Osteoblast (primary cell): ENCODE measurements at places on chromosomes 5 and 9.

- no peak for DNase-seq
Observed at GRCh38 chr5:122237906-122238305, 74.1 kb upstream of the SNCAIP start.

DNA sequence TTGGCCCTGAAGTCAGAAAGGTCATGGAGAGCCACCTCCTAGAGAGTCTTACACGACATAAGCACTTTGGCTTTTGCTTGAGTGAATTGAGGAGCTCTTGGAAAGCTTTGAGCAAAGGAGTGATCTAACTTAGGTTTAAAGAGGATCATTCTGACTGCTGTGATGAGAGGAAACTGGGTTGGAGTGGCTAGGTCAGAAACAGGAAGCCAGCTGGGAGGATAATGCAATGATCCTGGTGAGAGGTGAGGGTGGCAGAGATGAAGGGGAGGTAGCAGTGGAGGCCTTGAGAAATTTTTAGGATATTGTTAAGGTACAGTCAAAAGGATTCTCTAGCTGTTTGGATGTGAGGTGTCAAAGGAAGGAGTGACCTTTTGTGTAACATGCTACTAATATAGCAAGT lies 32.2 kb upstream of the ROPN1L start:
- no peak for DNase-seq

- DNase-seq: peak; percentile 57
Observed at GRCh38 chr9:70924895-70925547, 196.4 kb downstream of the TRPM3 start.

DNA sequence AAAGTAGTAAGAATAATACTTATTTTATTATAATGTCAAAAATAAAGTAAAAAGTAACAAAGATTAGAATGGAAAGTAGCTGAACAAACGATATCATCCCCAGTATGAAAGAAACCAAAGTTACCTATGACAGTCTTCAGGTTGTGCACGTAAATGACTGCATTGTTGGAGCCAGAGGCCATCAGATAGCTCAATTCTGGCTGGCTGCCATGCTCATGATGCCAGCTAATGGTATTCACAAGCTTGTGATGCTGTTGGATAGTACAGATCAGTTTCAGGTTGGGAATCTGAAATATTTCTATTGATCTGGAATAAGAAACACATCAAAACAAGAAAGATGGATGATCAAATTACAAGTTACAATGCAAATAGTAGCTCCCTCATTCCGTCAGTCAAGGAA lies 21.1 kb downstream of the GEMIN5 start:
- DNase-seq: no peak

GRCh38 chr9:130332384-130332926 lies 66.9 kb downstream of the HMCN2 start:
- DNase-seq: no peak

- no peak for DNase-seq
Observed at GRCh38 chr9:591292-591691, 250.2 kb upstream of the DMRT1 start.

DNA sequence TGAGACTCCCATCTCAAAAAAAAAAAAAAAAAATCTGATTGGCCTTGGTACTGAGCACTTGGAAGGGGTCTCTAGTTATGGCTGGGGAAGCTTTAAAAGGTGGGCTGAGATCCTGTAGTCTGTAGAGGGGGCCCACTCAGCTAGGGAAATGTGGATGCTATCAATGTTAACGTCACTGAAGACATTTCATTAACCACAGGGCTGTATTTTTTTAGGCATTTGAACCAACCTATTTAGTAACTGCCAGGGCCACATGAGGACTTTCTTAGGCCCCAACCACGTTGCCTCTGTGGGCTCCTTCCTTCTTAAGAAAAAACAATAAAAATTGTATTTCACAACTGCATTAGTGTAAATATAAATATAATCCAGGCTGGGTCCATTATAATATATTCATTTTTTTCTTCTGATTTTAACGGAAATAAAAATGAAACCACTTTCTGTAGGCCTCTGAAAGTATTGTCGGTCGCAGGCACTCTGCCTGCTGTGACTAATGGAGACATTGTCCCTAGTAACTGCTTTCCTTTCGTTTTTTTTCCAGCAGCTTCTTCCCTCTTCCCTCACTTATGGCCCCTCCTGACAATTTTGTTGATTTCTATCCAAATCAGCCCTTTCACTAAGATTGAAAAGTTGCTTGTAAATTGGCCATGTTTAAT lies 71.6 kb downstream of the GCNT1 start:
- peak; percentile 90 for DNase-seq

GRCh38 chr9:104173067-104173466 lies 79.0 kb downstream of the SMC2 start:
- no peak for DNase-seq

DNA sequence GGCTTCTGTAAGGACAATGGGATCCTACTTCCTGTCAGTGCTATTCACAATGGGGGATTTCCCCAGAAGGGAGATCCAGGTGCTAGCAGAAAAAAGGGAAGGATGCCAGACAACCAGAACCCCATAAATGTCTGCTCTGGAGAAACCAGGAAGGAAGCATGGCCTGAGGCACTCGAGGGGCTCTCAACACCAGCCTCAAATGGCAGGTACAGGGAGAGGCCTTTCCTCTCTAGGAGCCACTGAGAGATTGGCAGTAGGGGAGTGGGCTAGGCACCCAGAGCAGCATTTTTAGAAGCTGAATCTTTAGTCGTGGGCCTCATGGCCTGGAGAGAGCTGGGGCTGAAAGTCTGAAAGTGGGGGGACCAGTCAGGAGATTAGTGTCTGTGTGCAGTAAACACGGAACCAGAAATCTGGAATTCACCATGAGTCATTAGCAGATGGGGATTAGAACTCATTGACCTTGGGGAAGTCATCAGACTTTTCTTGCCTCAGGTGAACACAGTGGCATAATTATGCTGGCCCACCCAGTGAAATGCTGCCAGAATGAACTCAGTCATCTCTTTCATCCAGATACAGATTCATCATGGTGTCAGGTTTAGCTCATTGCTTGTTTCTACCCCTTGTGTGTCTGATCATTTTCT lies 28.3 kb downstream of the ARHGEF28 start:
- no peak for DNase-seq

DNA sequence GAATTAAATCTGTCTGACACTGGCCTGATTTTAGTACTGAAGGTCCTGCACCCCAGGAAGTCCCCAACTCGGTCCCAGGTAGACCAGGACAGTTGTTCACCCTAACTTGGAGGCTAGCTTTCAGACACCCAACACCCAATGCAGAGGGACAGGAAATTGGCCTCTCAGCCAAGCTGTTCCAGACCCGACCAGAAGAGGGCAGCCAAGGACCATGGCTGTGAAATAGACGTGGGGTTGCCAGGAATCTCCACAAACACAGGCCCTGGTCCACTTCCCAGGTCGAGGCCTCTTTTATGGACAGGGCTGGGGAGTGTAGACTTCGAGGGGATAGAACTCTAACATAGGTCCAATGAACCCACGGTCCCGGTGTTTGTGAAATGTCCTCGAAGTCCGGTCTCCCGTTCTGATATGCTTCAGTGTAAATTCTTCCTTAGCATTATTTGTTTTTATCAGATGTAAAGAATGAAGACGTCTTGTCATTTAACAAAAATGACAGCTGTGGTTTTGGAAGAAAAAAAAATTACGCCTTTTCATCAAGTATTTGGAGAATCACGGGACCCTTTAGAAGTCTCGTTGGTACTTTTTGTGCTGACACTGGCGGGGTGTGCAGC lies 260.3 kb upstream of the ADAMTS16 start:
- peak; percentile 94 for DNase-seq

DNA sequence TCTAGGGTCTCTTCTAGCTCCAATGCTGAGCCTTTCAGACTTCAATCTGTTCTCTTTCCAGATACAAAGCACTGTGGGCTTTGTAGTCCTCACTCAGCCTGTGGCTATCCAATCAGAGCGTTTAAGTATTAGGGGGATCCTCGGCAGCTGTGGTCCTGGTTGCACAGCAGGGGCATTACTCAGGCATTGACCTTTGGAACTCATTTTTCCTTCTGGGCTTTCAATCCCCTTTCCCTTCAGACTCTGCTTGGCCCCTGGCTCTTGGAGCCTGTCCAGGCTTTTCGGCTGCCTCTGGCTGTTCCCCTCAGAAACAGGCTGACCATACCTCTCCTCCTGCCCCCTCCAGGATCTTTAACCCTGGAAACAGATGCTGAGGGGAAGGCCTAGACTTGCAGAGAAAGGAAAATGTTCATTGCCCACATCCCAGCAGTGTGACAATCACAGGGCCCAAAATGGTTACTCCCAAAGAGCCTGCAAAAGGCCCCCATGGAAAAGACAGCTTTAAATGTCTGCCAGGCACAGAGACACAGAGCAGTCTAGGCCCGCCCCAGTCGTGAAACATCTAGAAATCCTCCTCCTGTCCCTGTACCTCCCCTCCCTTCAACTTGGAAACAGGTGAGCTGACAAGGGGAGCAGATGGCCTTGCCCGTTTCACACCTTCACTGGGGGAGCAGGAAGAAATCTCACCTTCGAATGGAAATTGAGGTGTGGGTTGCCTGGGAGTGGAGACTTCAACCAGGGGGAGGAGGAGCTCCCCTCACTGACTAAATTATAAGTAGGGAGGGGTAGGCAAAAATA lies 13.7 kb downstream of the C1QTNF2 start:
- no peak for DNase-seq

- DNase-seq: no peak
Observed at GRCh38 chr9:91494751-91495150, 71.1 kb upstream of the NFIL3 start.
